ENCODE measurements at places on chromosomes 2 and 18.

- no peak for DNase-seq
Measured at GRCh38 chr2:145144131-145144728, 624.3 kb upstream of the ZEB2 start.

GRCh38 chr2:27730980-27731691, 40.4 kb upstream of the MRPL33 start:
- DNase-seq, result no peak

GRCh38 chr18:60936101-60936500, 397.1 kb upstream of the CDH20 start:
- DNase-seq, result no peak

DNA sequence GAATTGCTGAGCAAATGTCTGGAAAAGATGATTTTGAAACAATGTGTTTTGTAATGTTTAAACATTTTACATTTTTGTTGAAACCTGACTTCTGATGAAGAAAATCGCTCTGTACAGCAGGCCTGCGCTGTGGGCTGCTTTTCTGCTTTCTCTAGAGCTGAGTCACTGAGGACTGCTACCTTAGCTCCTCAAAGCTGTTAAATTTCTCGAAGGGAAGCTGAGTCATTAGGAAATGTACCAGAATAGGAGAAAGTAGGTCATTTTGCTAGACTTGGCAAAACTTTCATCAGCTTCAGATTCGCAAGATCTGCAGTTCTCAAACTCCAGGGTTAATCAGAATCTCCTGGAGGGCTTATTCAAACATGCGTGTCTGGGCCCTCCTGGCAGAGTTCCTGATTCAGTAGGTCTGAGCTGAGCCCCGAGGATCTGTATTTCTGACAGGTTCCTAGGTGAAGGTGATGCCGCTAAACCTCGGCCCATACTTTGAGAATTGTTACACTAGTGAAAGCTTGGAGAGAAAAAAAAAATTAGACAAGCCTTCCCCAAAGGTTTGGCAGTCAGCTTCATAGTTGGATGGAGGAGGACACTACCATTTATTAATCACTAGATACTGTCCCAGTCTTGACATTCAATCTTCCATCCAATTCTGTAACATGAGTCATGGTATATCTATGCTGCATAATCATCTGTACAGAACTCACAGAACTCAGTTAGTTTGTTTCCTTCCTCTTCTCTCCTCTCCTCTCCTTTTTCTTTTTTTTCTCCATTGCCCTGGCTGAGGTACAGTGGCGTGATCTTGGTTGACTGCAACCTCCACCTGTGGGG, 297.6 kb downstream of the PARD3B start:
- DNase-seq, result no peak

DNA sequence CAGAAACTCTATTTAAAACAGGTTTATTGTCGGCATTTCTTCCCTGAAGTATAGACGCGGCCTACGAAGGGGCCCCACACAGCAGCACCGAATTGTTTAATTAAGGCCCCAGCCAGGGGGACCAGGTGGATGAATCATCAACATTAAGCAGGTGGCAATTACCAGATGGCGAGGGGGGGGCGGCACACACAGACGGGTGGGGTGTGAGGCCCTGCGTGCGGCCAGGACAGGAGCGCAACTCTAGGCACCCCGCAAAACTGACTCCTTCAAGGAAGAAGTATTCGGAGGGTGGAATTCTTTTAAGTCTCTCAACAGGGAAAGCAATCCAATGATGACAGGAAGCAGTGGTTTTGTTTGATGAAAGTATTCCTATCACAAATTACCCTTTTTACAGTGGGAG, 830.4 kb downstream of the GALR1 start:
- DNase-seq, result no peak

GRCh38 chr2:73373344-73373743, 12.3 kb upstream of the ALMS1 start:
- no peak for DNase-seq

- DNase-seq, result no peak
Measured at GRCh38 chr2:118168615-118169014, 80.3 kb downstream of the INSIG2 start.

DNA sequence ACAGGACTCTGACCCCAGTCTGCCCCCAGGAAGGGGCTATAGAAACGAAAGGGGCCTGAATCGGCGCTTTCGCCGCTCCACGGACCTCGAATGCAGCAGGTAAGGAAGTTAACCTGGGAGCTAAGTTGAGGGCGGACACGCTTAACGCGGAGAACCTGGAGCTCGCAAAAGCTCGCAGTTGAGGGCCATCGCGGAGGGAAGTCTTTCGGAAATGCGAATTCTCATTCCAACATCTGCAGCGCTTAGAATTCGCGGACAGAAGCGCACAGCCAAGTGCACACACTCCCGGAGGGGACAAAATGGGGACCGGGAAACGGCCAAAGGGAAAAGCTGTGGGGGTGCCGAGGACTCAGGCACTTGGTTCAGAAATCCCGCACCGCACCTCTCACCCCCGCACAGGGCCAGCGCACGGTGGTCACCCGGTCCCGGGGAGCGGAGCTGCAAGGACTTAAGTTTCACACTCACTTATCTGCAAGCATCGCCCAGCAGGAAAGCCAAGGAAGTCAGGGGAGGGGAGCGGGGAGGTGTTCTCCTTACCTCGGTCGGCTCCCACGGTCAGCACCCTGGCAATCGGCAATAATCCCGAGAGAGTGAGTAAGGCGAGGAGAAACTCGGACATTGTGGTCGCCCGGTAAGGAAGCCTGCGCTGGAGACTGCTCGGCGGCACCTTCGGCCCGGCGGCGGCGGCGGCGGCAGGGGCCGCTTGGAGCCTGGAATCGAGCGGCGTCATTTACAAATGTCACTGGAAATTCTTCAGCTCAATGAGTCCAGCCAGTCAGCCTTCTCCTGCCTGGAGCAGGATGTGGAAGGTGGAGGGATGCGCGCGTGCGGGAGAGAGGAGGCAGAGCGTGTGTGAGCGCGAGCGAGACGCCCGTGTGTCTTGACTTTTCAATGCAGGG, 456 bp downstream of the LRP1B start:
- DNase-seq, result peak; percentile 79

DNA sequence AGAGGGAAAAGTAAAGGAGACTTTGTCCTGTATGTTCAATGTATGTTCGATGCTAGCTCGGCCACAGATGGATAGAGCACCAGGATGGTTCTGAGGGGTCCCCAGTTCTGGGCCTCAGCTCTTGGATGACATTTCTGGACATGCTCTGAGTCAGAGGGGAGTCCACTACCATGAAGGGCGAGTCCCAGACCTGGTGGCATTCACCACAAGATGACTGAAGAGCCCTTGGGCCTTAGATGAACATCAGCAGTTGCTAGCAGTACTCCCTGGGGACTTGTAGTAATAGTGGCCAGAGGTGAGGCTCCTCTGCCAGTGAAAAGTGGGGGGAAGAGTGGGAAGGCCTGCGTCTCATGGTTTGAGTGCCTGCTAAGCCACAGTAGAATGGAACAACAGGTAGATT, 109.5 kb downstream of the GRB14 start:
- no peak for DNase-seq

GRCh38 chr18:23585007-23585871, 1.1 kb downstream of the NPC1 start:
- DNase-seq, result no peak

DNA sequence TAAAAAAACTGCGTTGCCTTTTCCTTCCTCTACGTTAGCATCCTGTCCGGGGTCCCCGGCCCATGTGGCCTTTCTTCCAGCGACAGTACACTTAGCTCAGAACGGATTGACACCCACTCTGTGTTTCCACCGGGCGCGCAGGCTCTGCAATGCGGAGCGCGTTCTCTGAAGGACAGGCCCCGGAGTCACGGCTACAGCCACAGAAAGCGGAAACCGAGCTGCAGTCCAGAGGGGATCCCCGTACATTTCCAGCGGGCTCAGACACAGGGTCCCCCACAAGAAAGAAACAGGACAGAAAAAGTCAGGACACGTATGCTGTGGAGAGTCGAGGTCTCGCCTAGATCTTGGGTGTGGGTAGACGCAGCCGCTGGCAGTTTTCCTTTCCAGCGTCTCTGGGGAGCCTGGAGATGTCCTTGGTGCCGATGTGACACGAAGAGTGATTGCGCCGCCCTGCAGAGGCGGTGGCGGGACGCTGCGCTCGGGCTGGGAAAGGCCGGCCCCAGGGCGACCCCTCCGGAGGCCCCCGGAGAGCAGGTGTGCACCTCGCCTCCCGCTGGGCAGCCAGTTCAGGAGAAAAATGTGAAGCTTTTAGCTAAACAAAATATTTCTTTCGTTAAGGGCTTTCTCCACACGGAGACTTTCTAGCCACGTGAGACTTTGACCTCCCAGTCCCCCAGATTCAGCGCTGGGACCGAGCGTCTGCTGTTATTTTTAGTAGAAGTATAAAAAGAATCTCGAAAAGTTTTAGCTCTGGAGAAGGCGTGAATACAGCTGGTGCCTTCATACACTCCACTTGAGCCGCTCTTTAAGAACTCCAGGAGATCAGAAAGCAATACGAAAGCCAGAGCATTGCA, 1.3 kb upstream of the ACKR3 start:
- DNase-seq, result no peak
